HS-27A (cell line): ENCODE measurements at places on chromosomes 6 and 20.

DNA sequence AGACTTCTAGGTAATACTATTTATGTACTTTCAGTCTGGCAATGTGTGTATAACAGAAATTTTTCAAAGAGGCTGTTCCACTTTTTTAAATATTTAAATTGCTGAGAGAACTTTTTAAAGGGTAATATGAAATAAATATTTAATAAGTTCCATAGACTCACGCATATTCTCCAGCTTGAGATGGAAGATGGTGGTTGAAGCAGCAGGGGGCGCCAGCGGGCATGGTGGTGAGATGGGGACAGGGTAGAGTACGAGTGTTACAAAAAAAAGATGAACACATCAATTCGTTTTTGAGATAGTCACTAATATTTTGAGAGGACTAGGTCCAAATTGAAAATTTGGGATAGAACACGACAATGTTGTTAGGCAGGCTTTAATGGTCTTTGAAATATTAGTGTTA lies 68.4 kb downstream of the RSPO3 start:
- no peak for DNase-seq

- no peak for DNase-seq
These were observed 131.2 kb upstream of the FAM184A start for GRCh38 chr6:119209452-119210205.

- no peak for DNase-seq
These were observed 191.5 kb downstream of the DLL1 start for GRCh38 chr6:170099387-170099786.

DNA sequence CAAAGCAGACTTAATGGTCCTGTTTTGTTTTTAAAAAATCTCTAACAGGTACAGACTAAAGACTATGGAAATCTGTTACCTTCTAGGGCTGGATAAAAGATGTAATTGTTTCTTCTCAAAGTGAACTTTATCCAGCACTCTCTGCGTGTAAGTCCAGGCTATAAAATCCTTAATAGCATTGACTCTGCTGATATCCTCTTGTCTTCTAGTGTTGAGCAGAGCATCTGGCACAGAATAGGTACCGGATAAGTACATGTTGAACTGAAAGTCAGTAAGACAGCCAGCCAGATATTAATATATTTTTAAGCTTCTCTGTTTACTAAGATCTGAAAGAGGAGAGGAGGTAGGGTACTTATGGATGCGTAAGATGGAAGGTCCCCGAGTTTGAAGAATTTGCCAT lies 262.3 kb downstream of the TBC1D7 start:
- no peak for DNase-seq
